CD4-positive, alpha-beta T cell treated with Interleukin-21 for 1 hour (primary cell): ENCODE measurements at places on chromosomes 12 and 14.

DNA sequence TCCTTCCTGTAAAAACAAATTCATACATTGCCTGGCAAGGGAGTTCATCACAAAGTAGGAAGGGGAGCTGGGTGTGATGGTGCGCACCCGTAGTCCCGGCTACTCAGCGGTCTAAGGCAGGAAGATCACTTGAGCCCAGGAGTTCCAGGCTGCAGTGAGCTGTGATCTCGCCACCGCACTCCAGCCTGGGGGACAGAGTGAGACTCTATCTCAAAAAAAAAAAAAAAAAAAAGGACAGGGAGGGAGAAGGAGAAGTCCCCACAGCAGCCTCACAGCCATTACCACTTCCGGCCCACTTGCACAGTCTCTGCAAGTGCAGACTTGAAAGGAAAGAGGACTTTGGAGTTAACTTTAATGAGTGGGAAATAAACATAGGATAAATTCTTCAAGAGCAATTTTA is 121.0 kb downstream of the FBXL14 start:
- peak; percentile 31 for DNase-seq

- no peak for DNase-seq
Measured at GRCh38 chr14:77470224-77470870, 12.5 kb downstream of the AHSA1 start.

GRCh38 chr12:27673101-27673718 is 23.0 kb upstream of the REP15 start:
- DNase-seq = no peak

- DNase-seq = no peak
Measured at GRCh38 chr14:44771496-44771895, 190.3 kb downstream of the KLHL28 start.

GRCh38 chr12:107115119-107115518 is 21.8 kb upstream of the CRY1 start:
- no peak for DNase-seq

- no peak for DNase-seq
Measured at GRCh38 chr12:64229796-64230195, 7.7 kb upstream of the KICS2 start.

DNA sequence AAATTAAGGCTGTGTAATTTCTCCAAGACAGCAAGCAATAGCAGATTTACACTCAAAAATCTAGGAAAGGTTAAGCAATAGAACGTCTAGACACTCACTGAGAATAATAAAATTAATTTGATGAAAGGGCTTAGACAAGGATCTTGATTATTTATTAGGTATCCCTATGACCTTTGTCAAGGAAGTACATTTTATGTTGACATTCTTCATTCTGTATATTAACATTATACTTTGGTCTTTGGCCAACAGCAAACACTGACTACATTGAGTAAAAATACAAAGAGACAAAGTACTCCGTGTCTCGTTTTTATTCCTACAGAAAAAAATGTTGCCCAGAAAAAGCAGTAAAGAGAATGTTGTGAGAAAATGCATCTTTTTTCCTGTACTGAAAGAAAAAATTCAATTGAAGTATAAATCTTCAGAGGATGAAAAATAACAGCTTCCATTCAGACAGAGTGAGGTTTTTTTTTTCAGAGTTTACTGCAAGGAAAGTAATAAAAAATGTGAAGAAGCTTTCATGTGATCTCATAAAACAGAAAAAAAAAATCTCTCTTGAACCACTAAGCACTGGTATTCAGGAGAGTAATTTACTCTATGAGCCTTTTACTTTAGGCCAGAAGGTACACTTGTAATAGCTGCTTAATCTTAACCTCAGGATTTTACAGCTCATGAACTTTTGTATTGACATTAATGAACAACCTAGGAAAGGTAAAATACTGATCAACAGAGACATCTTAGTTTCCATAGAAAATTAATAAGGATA is 605.0 kb downstream of the FSCB start:
- DNase-seq = no peak

GRCh38 chr12:122835750-122836026 is 431 bp downstream of the HIP1R start:
- DNase-seq = peak; percentile 13

DNA sequence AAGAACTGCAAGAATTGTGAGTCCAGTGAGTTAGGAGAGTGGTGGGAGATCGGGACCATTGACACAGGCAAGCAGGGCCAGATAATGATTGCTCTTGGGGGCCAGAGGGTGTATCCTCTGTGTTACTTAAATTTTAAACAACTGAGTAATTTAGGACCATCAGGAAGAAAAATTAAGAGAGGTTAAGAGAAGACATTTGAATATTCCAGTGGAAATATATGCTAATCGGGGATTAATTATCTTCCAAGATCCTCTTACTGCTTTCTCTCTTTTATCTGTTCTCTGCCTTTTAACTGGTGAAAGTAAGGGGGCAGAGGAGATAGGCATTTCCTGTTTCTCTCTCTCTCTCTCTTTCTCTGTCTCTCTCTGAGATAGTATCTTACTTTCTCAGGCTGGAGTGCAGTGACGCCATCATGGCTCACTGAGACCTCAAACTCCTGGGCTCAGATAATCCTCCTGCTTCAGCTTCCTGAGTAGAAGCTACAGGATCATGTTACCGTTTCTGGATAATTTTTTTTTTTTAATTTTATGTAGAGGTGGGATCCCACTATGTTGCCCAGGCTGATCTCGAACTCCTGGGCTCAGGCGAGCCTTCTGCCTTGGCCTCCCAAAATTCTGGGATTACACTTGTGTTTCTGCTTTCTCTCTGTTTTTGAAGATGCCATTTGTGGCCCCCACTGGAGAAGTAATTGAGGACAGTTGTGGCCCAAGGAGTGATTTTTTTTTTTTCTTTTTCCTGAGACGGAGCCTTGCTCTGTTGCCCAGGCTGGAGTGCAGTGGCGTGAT is 85.1 kb downstream of the DIP2B start:
- DNase-seq = peak; percentile 7

- no peak for DNase-seq
Measured at GRCh38 chr14:74259513-74259912, 20.3 kb downstream of the VSX2 start.

DNA sequence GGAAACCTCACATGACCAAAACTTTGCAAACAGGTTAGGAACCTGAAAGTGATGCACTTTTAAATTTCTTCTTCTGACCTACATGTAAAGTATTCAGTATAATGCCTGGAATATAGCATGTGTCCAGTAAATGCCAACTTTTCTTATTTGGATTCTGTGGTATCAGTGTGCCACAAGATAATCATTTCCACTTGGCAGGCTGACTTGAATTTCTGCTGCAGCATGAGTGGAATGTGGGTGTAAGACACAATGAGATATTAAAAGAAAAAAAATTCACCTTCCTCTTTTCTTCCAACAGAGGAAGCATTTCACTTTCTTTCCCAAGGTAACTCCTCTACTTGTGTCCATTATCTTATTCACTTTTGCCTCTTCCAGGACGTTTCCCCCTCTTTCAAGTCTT is 141.9 kb upstream of the PRKD1 start:
- DNase-seq = no peak

- DNase-seq = no peak
Measured at GRCh38 chr12:109558374-109559199, 14.7 kb downstream of the MMAB start.

GRCh38 chr14:75342762-75343599 is 64.4 kb downstream of the FOS start:
- DNase-seq = no peak

GRCh38 chr12:123151457-123152454 is 866 bp upstream of the PITPNM2 start:
- no peak for DNase-seq

DNA sequence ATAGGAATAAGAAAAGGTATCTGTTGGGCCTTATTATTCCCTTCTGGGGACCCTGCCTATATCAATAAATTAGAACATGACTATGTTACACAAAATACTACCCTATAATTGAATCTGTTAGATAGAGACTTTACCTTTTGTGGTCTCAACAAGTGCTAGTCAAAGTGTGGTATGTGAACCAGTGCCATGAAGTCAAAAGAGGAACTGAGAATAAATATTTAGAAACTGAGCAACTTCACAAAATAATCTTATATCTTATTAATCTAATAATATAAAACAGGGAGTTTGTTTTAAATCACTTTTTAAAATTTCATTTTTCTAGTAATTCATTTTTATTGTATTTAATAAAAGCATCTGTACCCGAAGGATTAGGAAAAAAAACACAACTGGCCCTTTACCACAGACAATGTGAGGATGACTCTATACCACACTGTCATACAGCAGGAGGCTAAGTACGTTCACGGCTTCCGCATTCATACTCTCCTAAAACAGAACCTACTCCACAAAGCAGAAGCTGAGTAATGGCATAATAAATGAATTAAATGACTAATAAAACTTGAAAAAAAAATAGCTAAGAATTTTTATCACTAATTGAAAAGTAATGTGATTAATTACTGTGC is 42.1 kb downstream of the SEC23A start:
- no peak for DNase-seq

DNA sequence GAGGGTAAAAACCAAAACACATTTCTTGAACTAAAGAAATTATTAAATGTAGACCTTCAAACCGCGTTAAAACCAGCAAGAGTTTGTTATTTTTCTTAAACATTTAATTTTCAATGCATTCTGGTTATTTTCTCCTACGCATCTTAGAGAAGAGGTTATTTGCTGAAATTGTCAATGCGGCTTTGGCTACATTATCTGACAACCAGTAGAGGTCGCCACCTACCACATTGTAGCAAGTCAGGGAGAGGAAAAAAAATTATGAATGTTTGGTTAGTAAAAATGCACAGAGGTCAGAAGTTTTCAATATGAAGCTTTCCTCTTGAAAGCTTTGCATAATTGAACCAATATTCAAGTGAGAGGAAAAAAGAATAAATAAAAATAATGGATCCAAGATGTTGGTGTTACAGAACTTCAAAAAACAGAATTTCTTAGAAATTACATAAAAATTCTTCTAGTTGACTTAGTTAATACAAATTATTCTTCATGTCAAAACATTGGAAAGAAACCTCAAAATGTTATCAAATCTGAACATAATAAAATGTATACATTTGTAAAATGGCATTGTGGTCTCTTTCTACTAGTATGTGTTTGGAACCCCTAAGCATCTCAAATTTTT is 159.4 kb upstream of the TMTC2 start:
- DNase-seq = peak; percentile 35

DNA sequence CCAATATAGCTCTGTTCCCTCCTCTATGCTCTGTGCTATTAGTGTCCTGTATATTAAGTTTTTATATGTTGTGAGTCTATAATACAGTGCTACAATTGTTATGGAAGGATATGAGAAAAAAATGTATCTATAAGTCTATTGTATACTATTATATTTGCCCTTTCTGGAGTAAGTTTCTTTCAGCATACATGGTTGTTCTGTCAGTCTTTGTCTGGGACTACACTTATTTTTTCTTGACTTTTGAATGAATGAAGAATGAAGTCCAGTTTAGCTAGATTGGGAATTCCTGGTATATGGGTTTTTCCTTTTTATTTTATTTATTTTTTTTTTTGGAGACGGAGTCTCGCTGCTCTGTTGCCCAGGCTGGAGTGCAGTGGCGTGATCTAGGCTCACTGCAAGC is 76.0 kb upstream of the DNM1L start:
- no peak for DNase-seq

- DNase-seq = peak; percentile 52
Measured at GRCh38 chr12:92408072-92408900, 262.6 kb upstream of the BTG1 start.

GRCh38 chr14:67999290-67999689 is 179.7 kb downstream of the RAD51B start:
- DNase-seq = no peak

GRCh38 chr14:61471297-61472005 is 150.1 kb downstream of the PRKCH start:
- no peak for DNase-seq

GRCh38 chr14:75609606-75610475 is 31.4 kb downstream of the FLVCR2 start:
- peak; percentile 4 for DNase-seq

DNA sequence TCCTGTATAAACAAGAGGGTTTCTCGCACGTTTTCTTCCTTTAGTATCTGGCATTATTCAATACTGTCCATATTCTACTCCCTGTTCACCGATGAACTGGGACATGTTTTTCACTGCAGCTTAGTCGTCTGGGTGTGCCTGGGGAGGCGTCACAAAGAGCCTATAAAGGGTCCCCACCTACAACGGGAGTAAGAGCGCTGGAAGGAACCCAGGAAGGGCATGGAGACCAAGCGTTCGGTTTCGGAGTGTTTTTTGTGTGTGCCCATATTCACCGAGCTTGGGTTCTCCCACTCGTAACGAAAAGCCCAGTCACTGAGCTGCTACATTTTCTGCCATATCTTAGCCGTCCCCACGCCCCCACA is 592 bp upstream of the USP15 start:
- no peak for DNase-seq

GRCh38 chr14:52802597-52802996 is 11.2 kb upstream of the GNPNAT1 start:
- DNase-seq = no peak

GRCh38 chr14:21024585-21025370 is at the start of gene NDRG2:
Gene NDRG2 (minus strand): TSS chr14:21025061. CDS start chr14:21023315, 1,746 bp downstream.
- peak; percentile 84 for DNase-seq

- no peak for DNase-seq
Measured at GRCh38 chr14:44759277-44759676, 202.5 kb downstream of the KLHL28 start.

DNA sequence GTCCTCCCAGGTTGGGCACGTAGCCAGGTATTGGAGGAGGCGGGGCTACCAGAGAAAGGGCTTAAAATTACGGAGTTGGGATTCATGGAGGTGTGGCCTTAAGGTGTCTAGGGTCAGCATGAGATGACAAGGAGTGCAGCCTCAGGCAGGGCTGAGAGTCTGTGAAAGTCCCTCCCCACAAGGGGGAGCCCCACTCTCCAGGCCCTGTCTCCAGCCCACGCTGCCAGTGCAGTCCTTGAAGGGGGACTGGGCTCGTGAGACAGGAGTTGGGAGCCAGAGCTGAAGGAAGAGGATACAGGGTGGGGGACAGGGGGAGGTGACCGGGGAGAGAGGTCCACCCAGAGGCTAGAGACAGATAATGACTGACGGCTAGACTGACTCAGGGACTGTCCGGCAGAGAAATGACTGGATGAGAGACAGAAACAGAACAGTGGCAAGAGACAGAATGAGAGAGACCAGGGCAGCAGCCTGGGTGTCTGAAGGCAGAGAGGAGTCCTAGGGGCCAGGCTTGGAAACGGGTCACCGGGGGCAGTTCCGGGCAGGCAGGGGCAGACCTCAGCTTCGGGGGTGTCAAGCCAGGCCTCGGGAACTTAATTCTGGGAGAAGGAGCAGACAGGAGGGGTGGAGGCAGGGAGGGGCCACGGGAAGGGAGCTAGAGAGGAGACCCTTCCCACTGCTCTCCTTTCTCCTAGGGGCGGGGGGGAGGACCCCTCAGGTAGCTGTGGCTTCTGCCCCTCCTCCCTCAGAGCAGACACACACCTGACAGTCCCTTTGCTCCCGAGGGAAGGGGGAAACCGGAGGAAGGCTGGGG is 970 bp downstream of the CDH24 start:
- peak; percentile 74 for DNase-seq

DNA sequence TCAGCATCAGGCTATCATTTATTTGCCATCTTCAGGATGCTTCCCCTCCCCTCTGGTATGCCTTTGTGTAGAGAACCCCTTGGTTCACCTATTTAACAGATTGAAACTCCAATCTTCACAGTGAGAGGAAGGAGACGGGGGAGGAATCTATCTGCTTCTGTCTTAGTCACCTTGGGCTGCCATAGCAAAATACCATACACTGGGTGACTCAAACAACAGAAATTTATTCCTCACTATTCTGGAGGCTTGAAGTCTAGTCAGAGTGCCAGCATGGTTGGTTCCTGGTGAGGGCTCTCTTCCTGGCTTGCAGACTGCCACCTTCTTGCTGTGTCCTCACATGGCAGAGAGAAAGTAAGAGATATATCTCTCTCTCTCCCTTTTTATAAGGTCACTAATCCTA is 13.5 kb upstream of the EML1 start:
- no peak for DNase-seq

GRCh38 chr14:81085596-81085995 is 130.2 kb downstream of the TSHR start:
- DNase-seq = no peak
